ENCODE measurements at places on chromosomes 7 and 10.
A peak's percentile ranks its signal among the peaks of the same experiment; 100 is the strongest.

DNA sequence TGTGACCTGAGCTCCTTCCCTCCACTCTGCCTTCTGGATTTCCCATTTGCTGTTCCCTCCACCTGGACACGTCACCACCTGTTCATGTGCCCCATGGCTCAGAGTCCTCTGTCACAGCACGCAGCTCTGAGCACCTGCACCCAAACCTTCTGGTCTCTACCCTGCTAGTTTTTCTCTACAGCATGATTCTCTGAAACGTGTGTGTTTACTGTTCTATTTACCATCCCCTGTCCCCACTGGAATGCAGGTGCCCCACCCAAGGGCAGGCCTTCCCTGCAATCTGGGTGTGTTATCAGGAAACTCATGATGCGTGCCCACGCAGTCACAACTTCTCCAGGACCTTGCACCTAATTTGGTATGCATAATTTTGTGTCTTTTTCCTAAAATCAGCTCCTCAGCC is 284.4 kb upstream of the IGFBP3 start:
- no peak for DNase-seq

GRCh38 chr10:133109711-133110110 is 22.0 kb downstream of the ADGRA1 start:
- DNase-seq = no peak

- no peak for DNase-seq
These were observed 4.8 kb downstream of the FRAT2 start for GRCh38 chr10:97329766-97330165.

GRCh38 chr10:71727738-71728737 is 8.5 kb upstream of the C10orf105 start:
- DNase-seq = peak; percentile 56

DNA sequence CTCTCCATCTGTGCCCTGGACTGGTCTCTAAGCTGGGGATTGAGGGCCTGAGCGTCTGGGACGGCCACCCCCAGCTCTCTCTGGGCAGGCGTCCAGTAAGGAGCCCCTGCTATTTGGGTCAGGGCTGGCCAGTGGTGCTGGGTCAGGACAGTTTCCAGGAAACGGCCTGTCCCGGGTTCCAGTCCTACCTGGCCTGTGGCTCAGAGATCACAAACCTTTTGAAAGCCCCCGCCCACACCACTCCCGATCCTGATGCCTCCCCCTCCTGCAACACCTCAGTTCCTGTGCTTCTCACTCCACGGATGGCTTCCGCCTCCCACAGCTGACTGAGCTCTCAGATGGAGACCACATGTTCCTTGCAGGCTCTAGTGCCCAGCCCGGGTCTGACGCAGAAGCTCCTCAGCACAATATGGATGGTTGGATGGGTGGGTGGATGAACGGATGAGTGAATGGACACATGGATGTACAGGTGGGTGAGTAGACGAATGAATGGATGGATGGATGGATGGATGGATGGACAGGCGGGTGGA is 91.7 kb upstream of the PDGFA start:
- DNase-seq = no peak

DNA sequence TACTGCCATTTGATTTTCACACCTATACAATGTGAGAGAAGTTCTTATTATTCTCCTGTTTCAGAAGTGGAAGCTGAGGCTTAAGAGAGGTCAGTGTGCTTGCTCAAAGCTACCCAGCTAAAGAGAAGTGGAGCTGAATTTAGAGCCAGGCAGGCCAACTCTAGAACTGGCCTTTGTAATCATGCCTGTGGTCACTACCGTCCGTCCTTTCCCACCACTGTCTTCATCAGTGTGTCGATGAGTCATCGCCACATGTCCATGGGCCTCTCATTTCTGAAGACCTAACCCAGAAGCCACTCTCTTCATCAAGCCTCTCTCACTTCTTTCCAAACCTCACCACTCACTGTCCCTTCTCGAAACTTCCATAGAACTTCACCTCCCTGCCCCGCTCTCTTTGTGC is 237.8 kb downstream of the KIAA1217 start:
- DNase-seq = peak; percentile 59

- DNase-seq = no peak
These were observed 167.1 kb upstream of the TNRC18 start for GRCh38 chr7:5590596-5591277.

GRCh38 chr7:129801882-129802281 is 150.9 kb downstream of the UBE2H start:
- DNase-seq = no peak

DNA sequence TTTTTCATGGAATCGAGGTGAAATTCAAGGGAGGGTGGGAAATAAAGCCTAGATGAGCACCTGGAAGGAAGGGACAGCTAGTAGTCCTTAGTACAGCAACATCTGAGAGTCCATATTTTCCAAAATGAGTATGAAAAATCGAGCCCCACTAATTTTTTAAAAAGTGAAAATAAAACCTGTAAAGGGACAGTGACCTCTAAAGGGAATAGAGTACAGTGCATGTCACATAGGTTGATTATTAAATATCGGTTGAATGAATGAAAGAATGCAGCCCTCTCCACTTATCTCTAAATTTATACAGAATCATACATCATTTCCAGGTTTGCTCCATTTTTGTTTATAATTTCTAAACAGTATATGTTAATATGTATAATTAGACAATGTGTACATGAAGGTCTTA is 1088.5 kb upstream of the GHITM start:
- DNase-seq = no peak

- DNase-seq = peak; percentile 8
These were observed 347.5 kb downstream of the GPAM start for GRCh38 chr10:111836064-111836463.

GRCh38 chr10:126511917-126512479 is 123.7 kb upstream of the ADAM12 start:
- peak; percentile 33 for DNase-seq

- no peak for DNase-seq
These were observed 104.7 kb downstream of the SORBS1 start for GRCh38 chr10:95456516-95456915.

- no peak for DNase-seq
These were observed 106.2 kb downstream of the SORBS1 start for GRCh38 chr10:95454940-95455339.

- peak; percentile 48 for DNase-seq
These were observed 47.1 kb downstream of the MYOF start for GRCh38 chr10:93434991-93435491.

DNA sequence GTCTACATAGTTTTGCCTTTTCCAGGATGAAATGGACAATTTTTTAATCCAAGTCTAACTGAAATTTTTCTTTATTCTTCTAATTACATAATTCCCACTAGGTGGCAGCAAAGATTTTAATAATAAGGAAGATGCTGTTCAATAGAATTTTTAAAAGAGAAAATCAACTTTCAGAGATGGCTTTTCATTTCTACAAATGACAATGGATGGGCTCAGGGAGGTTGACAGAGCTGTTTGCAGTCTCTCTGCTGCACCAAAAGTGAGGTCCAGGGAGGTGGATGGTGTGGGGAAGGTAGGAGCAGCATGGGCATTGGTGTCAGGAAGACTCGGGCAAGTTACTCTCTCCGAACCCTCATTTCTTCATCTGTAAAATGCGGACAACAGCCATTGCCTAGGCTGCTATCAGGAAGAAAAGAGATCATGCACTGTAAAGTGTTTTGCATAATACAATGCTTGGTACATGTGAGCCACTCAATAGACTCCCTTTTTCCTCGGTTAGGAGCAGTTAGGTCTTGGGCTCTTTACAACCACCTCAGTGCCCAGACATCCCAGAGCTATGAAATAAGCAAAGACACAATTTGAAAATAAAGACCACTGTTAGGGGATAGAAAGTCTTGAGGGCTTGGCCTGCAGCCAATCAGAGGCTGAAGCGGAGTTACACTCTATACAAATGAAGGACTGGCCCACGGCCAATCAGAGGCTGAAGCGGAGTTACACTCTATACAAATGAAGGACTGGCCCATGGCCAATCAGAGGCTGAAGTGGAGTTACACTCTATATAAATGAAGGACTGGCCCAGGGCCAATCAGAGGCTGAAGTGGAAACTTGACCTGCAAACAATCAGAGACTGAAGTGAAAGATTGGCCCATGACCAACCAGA is 107.1 kb downstream of the ABLIM1 start:
- DNase-seq = peak; percentile 65

DNA sequence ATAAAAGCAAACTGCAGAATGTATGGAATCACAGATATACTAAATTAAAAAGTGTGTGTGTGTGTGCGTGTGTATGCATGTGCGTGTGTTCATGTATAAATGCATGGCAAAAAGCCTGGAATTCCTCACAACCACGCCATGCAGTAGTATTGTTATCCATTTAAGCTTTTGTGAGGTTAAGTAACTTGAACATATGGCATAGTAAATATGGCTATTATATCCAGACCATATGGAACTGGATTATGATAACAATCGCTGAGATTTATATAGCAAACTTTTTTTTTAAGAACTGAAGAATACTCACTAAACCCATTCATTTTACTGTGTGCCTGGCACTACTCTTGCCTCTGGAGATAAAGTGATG is 22.3 kb upstream of the NANOS1 start:
- DNase-seq = no peak

DNA sequence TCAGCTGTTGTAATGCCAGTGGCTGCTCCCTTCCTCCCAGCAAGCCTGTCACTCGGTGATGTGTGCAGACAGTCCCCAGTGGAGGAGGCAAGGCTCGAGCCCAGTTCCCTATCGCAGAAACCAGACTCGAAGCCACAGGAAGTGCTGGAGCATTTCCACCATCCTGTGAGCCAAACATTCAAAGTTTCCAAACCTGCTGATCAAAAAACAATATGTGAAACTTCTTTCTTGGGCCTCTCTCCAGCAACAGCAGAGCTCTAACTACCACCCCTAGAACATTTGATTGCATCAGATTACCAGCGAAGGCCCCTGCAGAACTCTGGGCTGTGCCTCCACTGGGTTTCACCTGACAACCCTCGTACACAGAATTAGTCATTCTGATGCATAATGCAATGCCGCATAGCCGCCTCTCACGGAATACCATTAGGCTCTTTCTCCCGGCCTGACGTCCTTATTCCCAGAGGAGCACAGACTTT is 94.0 kb downstream of the ELMO1 start:
- peak; percentile 68 for DNase-seq

DNA sequence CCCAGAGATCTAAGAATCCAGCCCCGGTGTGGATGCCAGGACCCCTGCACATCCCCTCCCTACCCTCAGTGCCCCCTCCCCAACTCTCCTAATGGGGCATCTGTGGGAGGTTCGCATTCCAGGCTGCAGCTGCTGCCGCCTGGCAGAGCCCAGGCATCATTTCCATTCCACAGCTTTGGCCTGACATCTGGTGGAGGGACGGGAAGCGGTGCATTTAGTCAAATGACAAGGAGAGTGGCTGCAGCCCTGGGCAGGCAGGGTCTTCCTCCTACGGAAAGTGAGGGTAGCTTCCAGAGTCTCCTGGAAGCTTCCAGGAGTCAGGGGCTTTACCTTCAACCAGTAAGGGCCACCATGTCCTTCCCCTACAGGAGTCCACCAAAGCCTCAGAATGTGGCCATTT is 30.8 kb downstream of the PRLHR start:
- no peak for DNase-seq

DNA sequence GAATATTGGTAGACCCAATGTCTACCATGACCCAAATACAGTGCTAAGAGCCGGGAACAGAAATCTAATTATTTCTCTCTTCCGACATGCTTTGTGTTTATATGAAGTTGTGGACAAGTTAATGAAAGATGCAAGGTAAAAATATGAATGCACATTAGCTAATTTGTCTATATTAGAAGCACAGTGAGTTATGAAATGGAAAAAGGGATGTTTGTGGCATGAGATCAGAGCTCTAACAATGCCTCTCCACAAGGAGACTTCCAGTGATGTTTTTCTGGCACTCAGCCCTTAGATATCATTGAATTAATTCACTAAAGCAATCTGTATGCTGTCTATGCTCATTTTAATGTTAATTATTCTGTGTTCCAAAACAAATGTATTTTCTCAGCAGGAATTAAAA is 897.2 kb downstream of the CNTNAP2 start:
- DNase-seq = no peak
